GM19239 (cell line): ENCODE measurements at places on chromosomes 4 and X.

GRCh38 chr4:157779081-157779480 lies 393.7 kb downstream of the GASK1B start:
- no peak for DNase-seq

GRCh38 chr4:59570860-59571476 lies 1629.2 kb upstream of the ADGRL3 start:
- no peak for DNase-seq

DNA sequence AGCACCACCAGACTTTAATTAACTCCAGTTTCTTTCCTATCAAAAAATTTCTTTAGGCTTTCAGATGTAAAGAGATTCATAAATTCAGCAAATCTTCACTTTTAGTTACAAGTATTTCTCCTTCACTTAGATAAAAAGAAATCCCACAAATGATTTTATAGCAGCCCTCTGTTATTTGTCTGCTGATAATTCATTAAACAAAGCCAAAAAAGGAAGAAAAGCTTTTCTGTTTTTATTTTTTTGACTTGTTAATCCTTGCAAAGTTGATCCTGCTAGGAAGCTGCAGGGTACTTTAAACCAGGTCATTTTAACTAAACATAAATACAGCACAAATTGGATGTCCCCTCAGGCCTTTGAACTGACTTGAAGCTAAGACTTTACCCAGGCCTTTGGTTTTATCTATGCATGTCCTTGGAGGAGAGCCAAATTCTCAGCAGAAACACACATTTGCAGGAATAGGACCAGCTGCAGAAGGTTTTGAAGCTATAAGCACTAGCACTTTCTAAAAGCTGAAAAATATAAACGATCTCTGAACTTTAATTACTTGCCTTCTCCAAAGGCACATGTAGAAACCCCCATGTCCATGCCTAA lies 57.5 kb downstream of the PCDH18 start:
- no peak for DNase-seq

- DNase-seq: no peak
Observed at GRCh38 chrX:13000301-13000811, 25.4 kb downstream of the TMSB4X start.

DNA sequence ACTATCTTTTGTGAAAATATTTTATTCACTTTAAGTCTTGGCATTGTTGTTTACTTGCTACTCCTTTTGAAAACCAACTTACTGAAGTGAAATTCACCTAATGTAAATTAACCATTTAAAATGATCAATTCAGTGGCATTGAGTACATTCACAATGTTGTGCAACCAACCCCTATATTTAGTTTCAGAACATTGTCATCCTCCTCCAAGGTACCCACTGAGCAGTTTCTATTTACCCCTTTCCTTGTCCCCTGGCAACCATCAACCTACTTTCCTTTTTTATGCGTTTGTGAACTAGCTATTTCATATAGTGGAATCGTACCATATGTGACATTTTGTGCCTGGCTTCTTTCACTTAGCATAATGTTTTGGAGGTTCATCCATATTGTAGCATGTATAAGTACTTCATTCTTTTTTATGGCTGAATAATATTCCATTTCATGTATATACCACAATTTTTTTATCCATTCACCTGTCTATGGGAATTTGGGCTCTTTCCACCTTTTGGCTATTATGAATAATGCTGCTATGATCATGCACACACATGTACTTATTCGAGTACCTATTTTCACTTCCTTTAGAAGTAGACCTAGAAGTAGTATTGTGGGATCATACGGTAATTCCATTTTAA lies 85.0 kb downstream of the WWC2 start:
- no peak for DNase-seq

GRCh38 chr4:6235901-6236640 lies 33.6 kb upstream of the WFS1 start:
- DNase-seq: no peak

- DNase-seq: no peak
Observed at GRCh38 chr4:82624819-82625218, 63.0 kb upstream of the TMEM150C start.
